ENCODE measurements at places on chromosomes 2 and 18.

DNA sequence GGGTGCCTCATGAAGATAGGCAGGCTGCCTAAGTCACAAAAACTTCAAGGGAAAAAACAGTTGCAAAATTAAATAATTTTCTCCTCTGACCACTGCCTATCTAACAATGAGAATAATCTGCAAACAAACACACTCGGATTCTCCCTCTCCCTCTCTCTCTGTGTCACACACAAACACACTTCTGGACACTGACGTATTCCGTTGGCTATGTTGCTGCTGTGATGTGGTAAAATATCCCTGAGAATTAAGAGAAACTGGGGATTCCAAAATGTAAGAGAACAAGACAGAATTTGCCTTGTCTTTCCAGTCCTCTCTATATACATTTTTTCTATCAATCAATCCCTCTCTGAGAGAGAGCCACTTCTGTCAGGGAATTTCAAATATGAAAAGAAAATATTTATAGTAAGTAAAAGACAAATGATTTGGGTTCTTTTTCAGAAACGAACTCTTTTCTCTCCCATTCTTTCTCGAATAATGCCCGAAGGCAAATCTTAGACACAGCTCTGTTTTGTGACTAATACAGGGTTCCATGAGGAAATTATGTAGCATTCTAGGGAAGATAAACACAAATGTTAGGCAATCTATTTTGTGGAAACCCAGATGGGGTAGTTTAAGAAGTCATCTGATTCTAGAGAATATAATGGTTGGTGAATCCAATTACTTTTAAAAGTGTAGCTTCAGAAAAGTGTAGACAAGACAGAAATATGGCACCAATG lies 310.3 kb upstream of the CYP26B1 start:
- DNase-seq = no peak

DNA sequence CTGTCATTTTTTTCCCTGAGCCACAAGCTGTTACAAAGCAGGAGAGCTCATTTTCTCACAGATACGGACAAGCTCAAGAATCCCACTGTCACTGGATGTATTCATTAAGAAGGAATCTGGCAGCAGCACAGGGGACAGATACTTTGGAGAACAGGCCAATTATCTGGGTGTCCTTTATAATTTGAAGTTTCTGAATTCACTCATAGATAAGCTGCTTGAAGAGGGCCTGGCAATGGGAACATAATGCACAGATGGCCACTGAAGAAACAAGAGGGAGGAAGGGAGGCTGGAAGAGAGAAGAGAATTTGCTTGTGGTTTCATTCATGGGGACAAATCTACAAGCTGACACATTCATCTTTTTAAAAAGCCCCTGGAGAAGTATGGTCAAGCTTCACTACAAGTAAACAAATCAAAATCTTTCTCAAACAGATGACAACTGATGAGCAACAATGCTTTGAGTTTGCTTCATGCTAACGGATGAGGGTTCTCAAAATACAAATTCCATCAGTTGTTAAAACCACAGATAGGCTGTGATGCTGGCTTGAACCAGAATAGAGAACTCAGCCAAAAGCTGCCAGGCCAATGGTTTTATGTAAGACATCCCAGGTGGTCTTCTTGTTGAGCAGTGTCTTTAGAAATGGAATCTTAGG lies 11.9 kb downstream of the BCL2 start:
- DNase-seq = no peak

GRCh38 chr2:181946444-181947127 lies 39.1 kb upstream of the PPP1R1C start:
- no peak for DNase-seq

- DNase-seq = no peak
These were observed 95.7 kb downstream of the TTC32 start for GRCh38 chr2:19806131-19806530.

DNA sequence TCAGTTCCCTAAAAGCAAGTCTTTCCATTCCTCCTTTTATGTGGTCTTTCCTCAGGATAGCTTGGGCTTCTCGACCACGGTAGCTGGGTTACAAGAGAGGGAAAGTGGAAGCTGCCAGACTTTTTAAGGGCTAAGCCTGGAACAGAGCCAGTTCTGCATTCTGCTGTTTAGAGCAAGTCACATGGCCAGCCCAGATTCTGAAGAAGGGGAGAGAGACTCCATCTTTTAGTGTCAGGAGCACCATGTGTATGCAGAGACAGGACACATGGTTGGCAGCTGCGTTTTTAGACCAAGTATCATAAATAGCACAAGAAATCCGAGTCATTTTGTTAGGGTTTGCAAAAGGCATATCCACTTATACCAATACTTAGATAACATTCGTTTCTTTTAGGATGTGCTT lies 4.7 kb downstream of the HMSD start:
- DNase-seq = no peak

- no peak for DNase-seq
These were observed 41.2 kb downstream of the COMMD1 start for GRCh38 chr2:61946666-61947065.

DNA sequence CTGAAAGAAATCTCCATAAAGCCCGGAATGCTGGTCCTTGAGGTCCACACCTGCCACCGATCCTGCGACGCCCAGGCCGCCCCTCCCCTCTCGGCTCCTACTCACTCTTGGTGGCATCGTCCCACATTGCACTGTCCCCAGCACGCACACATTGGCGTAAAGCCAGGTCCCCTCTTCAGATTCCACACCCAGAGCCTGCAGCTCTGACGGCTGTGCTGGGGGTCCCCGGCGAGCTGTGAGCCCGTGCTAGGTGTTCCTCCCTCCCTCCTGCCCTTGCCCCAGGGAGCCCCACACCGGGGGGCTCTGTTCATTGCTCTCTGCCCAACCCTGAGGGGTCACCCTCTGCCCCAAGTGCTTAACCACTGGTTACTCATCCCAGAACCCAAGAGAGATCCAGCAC lies 8.5 kb downstream of the TPO start:
- no peak for DNase-seq

DNA sequence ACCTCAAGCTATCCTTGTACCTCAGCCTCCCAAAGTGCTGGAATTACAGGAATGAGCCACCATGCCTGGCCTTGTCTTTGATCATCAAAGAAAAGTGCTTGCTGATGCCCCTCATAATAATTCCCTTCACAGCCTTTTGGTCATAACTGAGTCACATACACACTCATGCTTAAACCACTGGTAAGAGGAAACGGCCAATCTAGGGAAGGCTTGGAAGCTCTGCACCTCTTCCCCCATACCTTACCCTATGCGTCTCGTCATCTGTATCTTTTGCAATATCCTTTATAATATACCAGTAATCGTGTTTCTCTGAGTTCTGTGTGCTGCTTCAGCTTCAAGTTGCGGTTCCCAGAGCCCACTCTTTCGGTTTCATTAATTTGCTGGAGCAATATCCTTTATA lies 4.8 kb upstream of the RNF138 start:
- DNase-seq = no peak

- no peak for DNase-seq
These were observed 165.4 kb upstream of the ZFP36L2 start for GRCh38 chr2:43391878-43392215.

- DNase-seq = no peak
These were observed 47.7 kb downstream of the ZNF516 start for GRCh38 chr18:76447258-76447890.

DNA sequence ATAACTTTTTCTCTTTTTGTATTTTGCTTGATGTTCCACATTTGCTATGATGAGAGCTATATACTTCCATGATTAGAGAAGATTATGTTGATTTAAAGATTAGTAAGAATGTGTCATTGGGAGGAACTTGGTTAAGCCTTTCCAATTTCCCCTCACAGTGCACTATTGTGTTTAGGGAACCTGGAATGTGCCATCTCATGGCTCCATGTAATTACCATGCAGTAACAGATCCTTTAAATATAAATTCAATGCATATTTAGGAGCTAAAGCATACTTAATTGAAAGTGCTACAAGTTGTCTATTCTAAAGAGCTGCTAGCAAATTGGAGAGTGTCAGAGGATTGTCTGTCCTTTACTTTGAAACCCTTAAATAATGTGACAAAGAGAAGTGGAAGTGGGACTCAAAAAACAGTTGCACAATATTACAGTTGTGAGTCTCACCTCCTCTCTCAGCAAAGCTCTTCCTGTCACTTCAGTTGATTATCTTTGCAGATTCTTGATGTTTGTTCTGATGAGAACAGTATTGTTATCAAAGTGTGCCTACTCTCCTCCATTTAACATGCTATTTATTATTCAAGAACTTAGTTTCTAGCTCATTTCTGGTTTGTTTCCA lies 1162.7 kb upstream of the ZEB2 start:
- DNase-seq = no peak

GRCh38 chr2:13135369-13135768 lies 418.6 kb downstream of the TRIB2 start:
- DNase-seq = no peak

DNA sequence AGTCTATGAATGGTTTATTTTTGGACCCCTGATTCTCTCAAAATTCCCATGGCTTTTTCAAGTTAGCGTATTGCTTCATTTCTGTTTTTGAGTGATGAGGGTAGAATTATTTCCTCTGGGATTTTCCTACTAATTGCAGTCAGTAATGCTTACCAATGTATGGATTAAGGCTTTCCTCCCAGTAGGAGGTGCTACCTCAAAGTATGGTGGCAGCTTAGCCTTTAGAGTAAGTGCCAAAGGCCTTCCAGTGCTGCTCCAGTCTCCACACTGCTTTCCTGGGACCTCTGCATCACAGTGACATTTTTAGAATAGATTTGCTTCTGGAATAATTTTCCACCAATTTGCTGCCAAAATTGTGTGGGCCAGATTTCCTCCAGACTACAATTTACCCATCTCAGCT lies 16.2 kb upstream of the SSB start:
- no peak for DNase-seq

- no peak for DNase-seq
These were observed 66.2 kb downstream of the HS1BP3 start for GRCh38 chr2:20584399-20585358.

DNA sequence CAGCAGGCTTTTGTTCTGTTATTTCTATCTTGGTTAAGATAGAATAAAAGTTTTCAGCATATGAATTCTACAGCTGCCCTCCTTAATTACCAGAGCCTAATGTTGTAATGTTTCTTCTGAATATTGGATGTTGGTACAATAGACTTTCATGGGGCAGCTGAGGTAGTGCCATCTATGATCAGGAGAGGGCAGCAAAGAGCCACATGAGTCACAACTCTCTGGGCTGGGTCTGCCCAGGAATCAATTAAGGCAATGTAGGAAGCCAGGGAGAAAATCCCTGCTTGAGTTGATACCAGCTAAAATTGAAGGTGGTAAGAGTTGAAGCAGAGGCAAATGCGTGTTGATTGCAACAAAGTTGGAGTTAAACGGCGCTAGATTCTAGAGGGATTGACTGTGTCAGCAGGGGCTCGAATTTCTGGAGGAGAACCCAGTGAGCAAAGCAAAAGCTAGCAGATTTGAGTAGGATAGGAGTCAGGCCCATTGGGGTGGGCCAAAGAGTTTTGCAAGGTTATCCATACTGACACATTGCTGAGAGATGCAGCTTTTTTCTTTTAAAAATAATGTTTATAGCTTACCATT lies 10.6 kb upstream of the MC5R start:
- DNase-seq = peak; percentile 47

DNA sequence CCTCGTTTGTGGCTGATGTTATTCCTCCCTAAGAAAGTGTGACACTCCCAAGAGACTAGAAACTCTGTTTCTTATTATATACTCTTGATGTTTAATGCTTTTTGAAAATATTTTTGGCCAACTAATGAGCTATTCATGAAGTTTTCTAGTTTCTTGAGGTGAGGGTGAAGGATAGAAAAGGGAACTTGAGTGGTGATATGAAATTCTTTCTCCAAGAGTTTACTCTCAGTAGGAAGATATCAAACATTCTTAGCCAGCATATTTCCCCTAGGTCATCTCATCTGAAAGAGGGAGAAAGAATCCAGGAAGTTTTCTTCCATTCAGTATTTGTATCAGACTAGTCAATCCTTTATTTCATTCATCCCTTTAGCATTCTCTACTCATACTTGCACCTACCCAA lies 95.7 kb downstream of the MAP3K20 start:
- no peak for DNase-seq

DNA sequence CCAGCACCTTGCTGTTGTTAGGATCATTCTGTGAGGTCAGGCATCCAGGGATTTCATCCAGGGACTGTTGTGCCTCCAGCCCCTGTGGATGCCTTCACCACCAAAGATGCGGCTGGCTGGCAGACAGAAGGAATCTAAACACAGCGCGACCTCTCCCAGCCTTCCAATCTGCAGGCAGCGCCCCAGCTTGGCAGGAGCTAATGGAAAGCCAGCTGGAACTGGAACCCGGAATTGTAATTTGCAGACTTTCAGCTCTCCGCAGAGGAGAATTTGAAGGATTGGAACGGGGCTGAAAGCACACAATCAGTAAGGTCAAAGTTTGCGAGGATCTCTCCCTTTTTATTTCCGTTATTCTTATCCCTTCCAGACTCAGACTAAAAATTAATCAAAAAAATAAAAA lies 127.8 kb downstream of the TRIB2 start:
- no peak for DNase-seq

GRCh38 chr18:9082711-9083510 lies 19.6 kb upstream of the NDUFV2 start:
- no peak for DNase-seq

DNA sequence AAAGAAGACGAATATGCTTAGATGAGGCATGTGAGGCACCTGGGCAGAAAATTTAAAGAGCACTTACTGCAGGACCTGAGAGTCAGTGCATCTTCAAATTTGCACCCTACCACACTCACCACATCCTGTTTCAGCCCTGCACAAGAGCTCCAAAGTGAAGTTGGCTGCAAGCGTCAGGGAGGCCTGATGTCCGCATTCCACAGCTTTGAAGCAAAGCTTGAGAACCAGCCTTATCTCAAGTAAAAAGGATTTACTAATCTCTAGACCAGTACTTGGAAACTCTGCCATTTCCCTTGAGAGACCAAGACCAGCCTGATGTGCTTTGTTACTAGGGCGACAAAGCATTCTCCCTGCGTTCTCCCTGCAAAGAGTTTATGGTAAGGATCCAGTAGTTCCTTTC lies 3.4 kb upstream of the ASNSD1 start:
- DNase-seq = no peak

- DNase-seq = no peak
These were observed 39.7 kb downstream of the RFX8 start for GRCh38 chr2:101435001-101435862.

GRCh38 chr2:169845016-169845415 lies 17.8 kb downstream of the UBR3 start:
- no peak for DNase-seq

DNA sequence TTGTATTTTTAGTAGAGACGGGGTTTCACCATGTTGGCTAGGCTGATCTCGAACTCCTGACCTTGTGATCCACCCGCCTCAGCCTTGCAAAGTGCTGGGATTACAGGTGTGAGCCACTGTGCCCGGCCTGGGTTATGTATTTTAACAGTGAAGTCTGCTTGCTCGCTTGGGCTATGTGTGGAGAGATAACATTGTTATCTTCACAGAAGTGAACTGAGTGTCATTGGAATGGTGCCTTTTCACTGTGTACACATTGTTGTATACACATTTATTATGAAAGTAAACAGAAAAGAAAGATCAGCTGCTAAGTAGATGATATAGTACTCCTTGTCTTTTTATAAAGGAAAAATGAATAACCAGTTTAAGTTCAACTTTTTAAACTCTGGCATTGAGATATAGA lies 30.4 kb downstream of the RNF138 start:
- no peak for DNase-seq

All from erythroblast (primary cell).